ENCODE measurements at places on chromosomes 7 and 10.

GRCh38 chr10:2469802-2470201 lies 597.5 kb upstream of the PFKP start:
- DNase-seq: no peak

- no peak for DNase-seq
Observed at GRCh38 chr10:34629084-34629483, 186.0 kb downstream of the PARD3 start.

- DNase-seq: no peak
Observed at GRCh38 chr7:98314469-98314868, 33.0 kb downstream of the BRI3 start.

DNA sequence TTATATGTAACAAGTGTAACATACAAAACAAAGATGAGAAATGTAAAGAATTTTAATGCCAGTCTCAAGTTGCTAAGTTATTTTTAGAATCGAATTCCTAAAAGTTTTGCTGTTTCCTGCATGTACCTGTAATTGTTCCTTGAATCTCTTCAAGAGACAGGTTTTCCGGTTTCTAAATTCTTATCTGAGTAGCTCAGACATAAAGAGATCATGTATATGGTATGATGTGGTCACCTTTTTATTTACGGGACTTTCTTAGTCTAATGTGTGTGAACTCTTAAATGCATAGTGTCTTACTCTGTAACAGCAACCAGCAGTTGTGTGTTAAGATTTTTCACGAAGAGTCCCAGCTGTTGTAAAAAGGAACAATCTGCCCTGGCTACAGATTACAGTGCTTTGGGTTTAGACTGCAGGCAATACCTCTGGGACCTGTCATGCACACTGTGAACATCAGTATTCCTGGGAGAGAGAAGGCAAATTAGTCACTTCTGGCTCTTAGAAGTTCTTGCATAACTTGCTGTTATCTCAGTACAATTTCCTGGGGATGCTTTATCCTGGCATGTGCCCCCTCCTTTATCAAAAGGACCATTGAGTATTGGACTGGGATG lies 263.4 kb downstream of the BICC1 start:
- peak; percentile 13 for DNase-seq

All from MG63 (cell line).